ENCODE measurements at places on chromosomes 7 and 10.

GRCh38 chr10:88222881-88223280 is 359.5 kb downstream of the PTEN start:
- no peak for DNase-seq

GRCh38 chr7:88111140-88111743 is 108.6 kb downstream of the SRI start:
- no peak for DNase-seq

GRCh38 chr10:69815104-69815503 is 13.4 kb downstream of the COL13A1 start:
- DNase-seq = no peak

DNA sequence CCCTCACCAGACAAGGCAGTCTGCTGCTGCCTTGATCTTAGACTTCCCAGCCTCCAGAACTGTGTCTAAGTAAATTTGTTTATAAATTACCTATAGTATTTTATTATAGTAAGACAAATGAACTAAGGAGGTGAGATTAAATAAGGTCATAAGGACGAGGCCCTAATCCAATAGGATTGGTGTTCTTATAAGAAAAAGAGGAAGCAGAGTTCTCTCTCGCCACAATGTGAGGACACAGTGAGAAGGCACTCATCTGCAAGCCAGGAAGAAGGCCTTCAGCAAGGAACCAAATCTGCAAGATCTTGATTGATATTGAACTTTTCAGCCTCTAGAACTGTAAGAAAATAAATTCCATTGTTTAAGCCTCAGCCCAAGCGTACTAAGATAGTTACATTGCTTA is 6.1 kb upstream of the ZNF438 start:
- no peak for DNase-seq

GRCh38 chr10:118112543-118113125 is 65.9 kb upstream of the RAB11FIP2 start:
- DNase-seq = no peak

DNA sequence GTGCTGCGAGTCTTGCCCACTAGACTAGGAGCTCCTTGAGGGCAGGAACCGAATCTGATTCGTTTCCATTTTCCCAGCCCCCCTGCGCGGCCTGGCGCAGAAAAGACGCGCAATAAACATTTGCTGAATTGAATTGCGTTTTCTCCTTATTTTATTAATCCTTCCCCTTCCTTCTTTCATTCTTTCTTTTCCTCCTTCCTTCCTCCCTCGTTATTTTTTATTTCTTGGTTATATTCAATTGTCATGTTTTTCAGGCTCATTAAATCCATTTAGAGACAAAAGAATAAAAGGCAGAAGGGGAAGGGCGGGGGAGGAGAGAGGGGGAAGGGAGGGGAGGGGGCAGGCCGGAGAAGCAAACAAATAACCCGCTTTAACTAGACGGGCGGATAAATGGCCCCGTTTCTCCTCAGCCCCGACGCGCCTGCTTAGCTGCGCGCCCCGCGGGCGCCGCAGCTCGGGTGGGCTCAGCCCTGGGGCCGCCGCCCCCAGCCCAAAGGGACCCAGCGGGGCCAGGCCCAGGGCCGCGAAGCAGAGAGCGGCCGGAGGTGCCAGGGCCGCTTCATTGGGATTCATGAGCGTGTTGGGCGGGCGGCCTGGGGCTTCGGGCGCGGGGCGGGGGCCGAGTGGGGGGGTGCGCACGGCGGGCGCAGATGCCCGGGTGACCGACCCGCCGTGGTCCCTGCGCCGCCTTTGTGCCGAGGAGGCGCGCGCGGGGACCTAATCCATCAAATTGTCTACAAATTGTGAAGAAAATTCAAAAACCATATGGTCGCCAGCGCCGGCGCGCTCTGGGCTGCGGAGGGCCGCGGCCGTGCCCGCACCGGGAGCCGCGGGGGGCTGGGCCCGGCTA is 5.0 kb downstream of the LBX1 start:
- peak; percentile 47 for DNase-seq

DNA sequence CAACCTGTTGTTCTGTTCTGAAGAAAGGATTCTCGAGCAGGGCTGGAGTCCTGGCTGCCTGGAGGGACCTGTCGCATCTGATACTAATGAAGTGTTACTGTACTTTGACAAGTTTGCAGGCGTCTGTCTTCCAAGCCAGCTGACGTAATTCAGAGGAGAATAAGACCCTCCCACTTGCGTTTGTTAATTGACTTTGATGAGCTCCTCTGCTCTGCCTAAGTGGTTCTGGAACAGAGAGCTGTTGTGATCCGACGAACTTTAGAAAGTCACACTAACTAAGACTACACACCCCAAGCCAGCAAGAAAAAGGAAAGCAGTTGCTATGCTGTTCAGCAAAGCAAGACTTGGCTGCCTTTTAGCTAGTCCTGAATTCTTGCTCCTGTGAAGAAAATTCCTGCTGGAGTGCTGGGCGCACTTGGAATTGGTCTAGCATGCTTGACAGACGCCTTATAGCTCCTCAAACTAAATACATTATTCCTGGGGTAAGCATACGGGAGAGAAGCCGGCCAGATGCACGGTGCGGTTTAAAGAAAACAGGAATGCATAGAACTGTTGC is 200.3 kb downstream of the CACNB2 start:
- DNase-seq = no peak

GRCh38 chr7:70474639-70475234 is 657.2 kb upstream of the GALNT17 start:
- DNase-seq = no peak

DNA sequence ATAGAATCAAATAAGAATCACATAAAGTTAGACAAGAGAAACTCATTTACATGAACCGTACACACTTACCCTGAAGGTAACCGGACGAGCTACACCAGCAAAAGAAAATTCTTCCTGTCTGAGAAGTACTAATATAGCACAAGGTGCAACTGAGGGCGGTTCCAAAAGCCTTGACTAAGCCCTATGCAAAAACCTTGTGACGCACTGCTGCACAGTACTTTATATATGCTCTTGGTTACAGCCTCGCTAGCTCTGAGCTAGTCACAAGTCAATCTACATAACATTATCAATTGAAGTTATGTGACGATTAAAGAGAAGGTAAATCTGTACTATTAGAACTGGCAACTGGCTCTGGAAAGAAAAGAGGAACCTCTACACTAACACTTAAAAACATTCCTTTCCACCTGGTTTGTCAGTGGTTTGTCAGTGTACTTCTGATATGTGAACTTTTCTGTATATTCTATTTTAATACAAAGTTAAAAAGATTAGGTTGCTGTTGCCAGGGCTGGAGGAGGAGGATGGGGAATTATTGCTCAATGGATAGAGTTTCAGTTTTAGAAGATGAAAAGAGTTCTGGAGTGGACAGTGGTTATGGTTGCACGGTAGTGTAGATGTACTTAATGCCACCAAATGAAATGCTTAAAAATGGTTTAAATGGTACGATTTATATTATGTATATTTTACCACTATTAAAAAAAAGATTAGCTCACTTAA is 21.6 kb downstream of the NT5C3A start:
- DNase-seq = no peak

GRCh38 chr10:81031774-81032173 is 494.1 kb downstream of the SH2D4B start:
- DNase-seq = no peak

DNA sequence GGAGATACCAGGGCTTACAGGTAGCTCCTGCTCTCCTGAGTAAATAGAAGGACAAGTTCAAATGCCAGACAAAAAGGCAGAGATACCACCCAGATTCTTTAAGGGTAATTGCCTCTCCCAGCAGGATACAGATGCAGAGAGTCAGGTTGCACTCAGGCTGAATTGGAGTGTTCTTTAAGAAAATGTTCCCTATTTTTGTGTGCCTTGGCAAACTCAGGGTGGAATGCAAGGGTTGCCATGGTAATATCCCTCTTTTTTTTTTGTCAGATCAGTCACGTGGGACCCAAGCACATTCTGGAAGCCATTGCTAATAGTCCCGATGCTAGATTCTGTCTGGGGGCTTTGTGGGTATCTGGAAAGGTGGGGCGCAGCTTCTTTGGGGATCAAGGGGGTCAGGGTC is 628.0 kb downstream of the CALN1 start:
- no peak for DNase-seq

DNA sequence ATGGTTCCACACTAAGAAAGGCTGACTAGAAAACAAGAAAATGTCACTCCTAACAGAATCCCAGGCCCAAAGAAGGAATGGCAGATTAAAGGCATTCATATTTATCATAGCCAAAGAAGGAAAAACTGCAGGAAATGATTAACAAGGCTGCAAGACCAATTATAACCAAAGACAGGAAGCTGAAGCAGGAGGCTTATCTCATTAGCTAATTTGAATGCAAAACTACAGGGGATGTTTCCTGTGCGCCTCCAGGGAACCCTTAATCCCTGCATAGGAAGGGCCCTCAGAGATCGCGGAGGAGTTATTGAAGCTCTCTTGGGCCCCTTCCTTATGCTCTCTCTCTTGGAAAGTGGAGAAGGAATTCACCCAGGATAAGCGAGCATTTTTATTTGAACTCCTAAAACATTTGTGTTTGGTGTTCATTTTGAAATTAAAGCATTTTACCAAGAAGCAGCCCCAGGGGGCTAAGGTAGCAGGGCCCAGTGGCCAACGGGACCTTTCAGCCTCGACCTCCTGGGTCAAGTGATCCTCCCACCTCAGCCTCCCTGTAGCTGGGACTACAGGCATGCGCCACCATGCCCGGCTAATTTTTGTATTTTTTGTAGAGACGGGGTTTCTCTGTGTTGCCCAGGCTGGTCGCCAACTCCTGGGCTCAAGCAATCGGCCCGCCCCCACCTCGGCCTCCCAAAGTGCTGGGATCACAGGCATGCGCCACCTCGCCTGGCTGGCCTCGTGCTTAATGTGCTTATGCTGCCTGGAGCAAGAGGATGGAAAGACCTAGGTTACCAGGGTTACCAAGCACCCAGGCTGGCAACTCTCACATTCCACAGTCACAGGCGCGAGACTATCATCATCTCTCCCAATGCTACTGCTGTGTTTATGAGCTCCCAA is 24.1 kb upstream of the PROSER2 start:
- DNase-seq = no peak

DNA sequence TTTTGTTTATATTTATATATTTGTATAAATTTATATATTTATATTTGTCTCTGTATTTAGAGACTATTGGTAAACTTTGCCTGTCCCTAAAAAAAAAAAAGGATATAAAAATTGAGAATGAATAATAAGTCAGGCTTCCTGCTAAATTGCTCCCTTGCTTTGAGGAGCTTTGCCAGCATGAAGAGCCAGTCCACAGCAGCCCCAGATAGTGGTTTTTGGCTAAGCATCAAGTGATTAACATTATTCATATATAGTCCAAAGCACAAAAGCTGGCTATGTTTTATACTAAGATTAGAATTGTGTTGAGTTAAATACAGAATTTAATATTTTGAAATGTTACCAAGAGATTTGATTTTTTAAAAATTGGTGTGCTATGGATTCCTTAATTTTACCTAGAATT is 264.9 kb upstream of the FERD3L start:
- no peak for DNase-seq

DNA sequence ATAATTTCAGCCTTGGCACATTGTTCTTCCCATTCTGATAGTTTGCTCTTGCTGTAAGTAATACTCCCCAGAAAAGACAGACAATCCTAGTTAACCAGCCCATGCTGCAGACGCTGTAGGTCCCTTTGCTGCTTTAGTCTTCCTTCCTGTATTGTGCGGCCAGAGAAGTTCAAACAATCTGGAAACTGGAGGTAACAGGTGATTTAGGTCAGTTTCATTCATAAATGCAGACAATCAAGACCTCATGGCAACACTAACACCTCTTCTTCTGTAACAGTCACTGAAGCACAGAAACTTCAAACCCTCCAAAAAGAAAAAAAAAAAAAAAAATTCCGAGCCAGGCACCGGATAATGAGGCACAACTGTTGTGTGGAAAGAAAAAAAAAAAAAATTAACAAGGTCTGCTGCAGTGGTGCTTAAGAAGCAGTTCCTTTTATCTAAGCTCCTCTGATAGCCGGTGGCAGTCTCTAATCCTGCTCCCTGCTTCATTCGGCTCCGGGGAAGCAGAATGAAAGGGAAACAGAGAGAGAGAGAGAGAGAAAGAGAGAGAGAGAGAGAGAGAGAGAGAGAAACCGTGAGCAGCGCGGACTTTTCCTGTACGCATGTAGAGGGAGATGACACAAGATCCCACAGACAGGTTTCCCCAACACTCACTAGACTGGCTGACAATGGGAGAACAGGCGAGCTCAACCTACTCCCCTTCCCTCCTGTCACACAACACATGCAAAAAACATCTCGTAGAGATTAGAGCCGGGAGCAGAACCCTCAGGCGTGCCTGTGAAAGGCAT is at the start of gene SEMA3A:
TSS of gene SEMA3A (minus strand) at position 306 of the 788 bp plus-strand sequence. CDS start at position 103, 203 bp downstream.
- peak; percentile 20 for DNase-seq

DNA sequence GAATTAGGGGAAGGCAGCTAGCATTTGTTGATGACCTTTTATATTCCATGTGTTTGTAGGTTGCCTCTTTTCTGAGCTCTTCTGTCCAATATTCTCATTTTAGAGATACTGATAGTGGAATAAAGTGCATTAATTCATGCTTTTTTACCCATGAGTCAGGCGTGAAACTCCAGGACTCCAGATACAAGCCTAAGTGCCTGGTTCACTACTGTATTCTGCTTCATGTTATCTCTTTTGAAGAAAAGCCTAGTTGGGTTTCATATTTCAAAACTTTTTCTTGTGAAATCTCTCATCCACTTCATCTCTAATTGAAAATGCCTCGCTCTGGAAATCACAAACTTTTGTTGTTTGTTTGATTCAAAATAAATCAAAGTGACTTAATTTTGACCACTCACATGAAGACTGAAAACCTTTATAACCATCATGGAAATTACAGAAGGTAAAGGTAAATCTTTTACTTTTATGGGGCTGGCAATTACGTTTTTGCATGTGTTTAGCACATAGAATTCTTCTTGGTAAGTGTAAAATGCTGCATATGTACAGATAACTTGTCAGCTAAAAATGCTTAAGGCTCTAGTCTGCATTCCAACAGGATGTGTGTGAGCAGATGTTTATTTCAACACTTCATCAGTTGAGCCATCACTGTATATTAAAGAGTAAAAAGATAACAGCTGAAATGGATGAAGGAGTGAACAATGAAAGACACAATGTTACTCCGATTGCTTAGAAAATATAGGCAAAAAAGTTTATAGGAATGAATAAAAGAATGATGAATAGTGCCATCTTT is 961.8 kb upstream of the CELF2 start:
- DNase-seq = no peak

GRCh38 chr10:60978287-60979115 is 34.5 kb upstream of the RHOBTB1 start:
- DNase-seq = no peak

DNA sequence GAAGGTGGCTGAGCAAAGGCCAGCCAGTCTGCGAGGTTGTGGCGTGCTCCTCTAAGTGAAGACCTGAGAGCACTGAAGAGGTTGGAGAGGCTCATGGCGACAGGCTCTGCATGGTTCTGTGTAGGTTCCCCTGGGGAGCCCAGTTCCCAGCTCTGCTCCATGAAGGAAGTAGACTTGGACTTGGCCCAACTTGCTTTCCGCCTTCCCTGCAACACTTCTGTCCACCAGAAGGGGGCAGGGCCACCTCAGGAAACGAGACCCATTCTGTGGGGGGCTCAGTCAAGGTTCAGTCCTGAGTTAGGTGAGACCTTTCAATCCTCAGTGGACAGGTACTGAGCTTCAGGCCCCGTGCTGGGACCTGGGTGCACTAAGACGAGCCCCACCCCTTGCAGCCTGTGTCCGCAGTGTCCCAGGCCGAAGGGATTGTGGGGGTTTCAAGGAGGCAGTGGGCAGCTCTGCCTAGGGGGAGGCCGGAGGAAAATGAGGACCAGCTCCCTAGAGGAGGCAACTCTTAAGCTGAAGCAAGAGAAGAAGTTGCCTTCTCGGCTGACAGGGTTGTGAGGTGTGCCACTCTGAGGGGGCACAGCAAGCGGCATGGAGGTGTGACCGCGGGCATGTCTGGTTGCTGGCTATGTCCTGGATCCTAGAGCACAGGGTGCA is 15.0 kb upstream of the PCBD1 start:
- DNase-seq = peak; percentile 79

- DNase-seq = no peak
Measured at GRCh38 chr7:43873300-43873699, 4.0 kb upstream of the MRPS24 start.
